Activated naive CD8-positive, alpha-beta T cell treated with anti-CD3 and anti-CD28 coated beads, Interleukin-2, amount 10 ng/mL, durations not matched to agents 7 days and 5 days (primary cell): ENCODE measurements at places on chromosomes 12 and 14. TPM values are rescaled to one million over a fixed set of nuclear protein-coding genes. Genes with fewer than 3 reads are reported as not detected.

GRCh38 chr12:17456486-17456885 is 633.5 kb downstream of the RERGL start:
- DNase-seq: no peak

DNA sequence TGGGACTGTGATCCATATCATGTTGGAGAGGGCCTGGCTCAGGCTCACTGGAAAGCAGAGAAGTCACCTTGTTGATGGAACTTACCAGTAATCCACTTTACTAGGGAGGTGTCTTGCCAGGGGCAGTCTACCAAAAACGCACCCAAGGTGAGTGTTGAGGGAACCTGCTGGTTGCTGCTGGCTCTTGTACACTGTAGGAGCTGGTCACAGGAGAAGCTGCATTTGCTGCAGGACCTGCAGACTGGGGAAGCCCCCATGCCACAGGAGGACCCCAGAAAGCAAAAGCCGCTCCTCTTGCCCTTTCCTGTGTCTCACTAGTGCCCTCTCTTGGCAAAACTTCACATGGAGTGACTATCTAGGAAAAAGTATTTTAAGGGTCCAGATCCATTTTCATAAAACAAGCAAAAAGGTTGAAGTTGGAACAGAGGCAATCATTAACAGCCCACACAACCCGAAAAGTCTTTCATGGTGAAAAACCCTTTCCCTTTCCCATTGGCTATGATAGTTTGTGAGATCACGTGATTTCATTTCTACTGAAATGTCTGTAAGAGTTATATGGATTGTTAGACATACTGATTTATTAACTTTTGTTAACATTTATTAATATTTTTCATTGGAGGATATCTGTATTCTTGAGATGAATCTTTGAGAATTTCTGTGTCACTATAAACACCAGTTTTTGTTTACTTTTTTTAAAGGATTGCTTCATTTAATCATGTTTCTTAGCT is 59.2 kb downstream of the RASSF8 start:
- DNase-seq: peak; percentile 30

Gene MIP
- not detected for total RNA-seq

Gene LYZ
- 22.2 TPM for total RNA-seq
